ENCODE measurements at places on chromosomes 5 and 9. TPM values are rescaled to one million over a fixed set of nuclear protein-coding genes. Genes with fewer than 3 reads are reported as not detected.

The DNAH5 gene
- 1.4 TPM for total RNA-seq

The CERCAM gene
- total RNA-seq, result 41.3 TPM

The GDF9 gene
- total RNA-seq, result 0.09 TPM

The SLC6A7 gene
- not detected for total RNA-seq

The NSA2 gene
- total RNA-seq, result 135 TPM

The GABRA6 gene
- total RNA-seq, result not detected

The FAXDC2 gene
- total RNA-seq, result 0.16 TPM

The MYOZ3 gene
- not detected for total RNA-seq

The ARL14EPL gene
- 0.19 TPM for total RNA-seq

The NME5 gene
- total RNA-seq, result not detected

The RAPGEF1 gene
- total RNA-seq, result 49.5 TPM

The LOX gene
- 2.0 TPM for total RNA-seq

The OGN gene
- not detected for total RNA-seq

The SERF1A gene
- total RNA-seq, result 2.2 TPM

The SLC22A4 gene
- 4.8 TPM for total RNA-seq

The STING1 gene
- total RNA-seq, result 0.85 TPM

The KCNT1 gene
- not detected for total RNA-seq

The CCL27 gene
- 0.22 TPM for total RNA-seq

The ADAMTS16 gene
- 1.1 TPM for total RNA-seq

The FLT4 gene
- 2.5 TPM for total RNA-seq

The INSL6 gene
- total RNA-seq, result not detected

The TIFAB gene
- total RNA-seq, result not detected

The IFNA13 gene
- not detected for total RNA-seq

The NIM1K gene
- 0.08 TPM for total RNA-seq

The FOXD4L3 gene
- 0.08 TPM for total RNA-seq

The AQP7 gene
- total RNA-seq, result 0.35 TPM

The LURAP1L gene
- 14.6 TPM for total RNA-seq

The FCN2 gene
- not detected for total RNA-seq

The F2RL2 gene
- total RNA-seq, result 5.5 TPM

The GPR150 gene
- 0.14 TPM for total RNA-seq

The ZNF883 gene
- total RNA-seq, result 1.1 TPM

The PDLIM4 gene
- 0.49 TPM for total RNA-seq

The RASGRF2 gene
- 2.1 TPM for total RNA-seq

The SHISAL2B gene
- not detected for total RNA-seq

The PCDHB3 gene
- not detected for total RNA-seq

The SPATA9 gene
- total RNA-seq, result not detected

The CTSV gene
- 13.6 TPM for total RNA-seq

The FRMD3 gene
- total RNA-seq, result 2.6 TPM

The ACTBL2 gene
- total RNA-seq, result 0.07 TPM

The STK10 gene
- total RNA-seq, result 24.4 TPM

The CDKN2B-AS1 gene
- total RNA-seq, result not detected

The CAMK4 gene
- not detected for total RNA-seq

The LCNL1 gene
- not detected for total RNA-seq

The SLC25A2 gene
- not detected for total RNA-seq

The NMUR2 gene
- total RNA-seq, result 0.14 TPM

The ZNF189 gene
- total RNA-seq, result 8.4 TPM

The ARHGEF39 gene
- total RNA-seq, result 17.0 TPM
